Stimulated activated CD8-positive, alpha-beta memory T cell treated with anti-CD3 and anti-CD28 coated beads, Interleukin-4, amount 100 ng/mL, for 1 hour (primary cell): ENCODE measurements at places on chromosomes 12 and 14.

DNA sequence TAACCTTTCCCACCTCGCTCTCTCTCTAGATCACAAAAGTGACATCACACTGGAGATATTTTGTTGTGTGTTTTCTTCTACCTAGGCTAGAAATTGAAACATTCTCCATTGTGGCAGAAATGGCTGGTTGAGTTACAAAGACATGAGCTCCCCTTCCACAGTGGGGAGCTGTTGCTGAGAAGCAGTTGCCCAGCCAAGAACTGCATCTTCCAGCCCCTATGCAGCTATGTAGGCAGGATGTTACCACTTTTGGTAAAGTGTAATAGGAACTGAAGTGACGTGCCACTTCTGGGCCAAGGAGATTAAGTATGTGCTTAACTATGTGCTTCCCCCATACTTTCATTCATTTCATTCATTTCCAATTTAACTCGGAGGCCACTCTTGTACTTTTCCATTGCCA, 138.7 kb upstream of the E2F7 start:
- DNase-seq: no peak

- DNase-seq: no peak
Measured at GRCh38 chr12:9149372-9149771, 33.7 kb upstream of the A2M start.

GRCh38 chr14:105329411-105330150, 15.0 kb downstream of the PACS2 start:
- DNase-seq: no peak

- DNase-seq: no peak
Measured at GRCh38 chr14:64948612-64949210, 6.2 kb upstream of the GPX2 start.

DNA sequence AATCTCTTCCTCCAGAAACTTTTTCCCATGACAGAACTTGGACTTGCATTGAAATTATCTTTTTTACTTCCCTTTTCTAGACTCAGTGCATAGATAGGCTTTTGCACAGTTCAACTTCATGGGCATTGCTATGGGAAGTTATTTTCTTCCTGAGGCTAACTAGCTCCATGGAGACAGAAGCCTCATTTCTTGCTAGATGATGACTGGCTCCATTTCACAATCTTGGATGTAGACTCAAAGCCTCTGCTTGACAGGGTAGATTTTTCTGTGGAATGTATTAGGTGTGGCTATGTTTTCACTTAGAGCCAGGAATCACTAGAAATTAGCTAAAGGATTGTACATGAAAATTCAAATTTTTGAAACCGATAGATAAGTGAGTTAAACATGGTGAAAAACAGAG, 884.1 kb upstream of the MGAT4C start:
- DNase-seq: no peak

DNA sequence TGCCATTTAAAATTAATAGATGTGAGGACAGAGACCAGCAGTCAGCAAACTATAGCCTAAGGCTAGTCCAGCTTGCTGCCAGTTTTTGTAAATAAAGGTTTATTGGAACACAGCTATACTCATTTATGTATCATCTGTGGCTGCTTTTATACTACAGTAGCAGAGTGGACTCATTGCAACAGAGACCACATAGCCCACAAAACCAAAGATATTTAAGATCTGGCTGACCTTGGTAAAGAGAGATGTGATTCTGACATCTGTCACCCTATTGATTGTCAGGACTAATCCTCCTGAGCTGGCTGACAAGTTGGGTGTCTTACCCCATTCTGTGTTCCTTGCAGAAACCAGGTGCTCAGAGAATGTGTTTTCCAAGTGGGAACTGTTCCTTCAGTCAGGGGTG, 99.9 kb downstream of the BEGAIN start:
- no peak for DNase-seq

- DNase-seq: no peak
Measured at GRCh38 chr12:104850781-104851180, 107.3 kb downstream of the SLC41A2 start.

DNA sequence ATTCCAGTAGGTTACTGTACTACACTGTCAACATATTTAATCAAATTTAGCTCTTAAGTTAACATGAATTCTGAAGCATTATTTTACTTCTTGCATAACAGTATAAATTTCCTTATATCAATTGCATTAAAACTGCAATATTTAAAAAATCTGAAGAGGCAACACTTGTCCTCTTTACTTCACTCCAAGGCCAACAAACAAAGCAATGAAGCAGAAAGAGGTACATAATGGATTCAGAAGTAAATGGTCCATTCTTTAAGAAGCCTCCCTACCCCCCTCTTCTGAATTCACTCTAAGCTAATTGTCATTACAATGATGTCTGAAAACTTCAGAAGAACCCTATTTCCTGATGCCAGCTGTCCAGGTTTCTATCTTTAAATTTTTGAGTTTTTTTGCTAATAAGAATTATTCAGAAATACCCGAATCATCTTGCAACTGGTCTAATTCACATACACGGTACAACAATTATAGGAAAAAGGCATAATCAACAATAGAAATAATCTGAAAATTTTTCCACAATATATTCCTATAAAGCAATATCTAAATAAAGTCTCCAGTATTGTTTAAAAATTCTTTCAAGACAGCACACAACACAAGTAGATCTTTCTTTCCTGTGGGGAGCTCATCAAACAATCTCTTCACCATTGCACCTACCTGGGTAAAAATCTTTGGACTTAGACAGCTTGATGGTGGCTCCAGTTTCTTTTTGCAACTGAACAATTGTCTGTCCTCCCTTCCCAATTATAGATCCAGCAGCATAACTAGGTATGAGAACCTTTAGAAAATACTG, 2.9 kb downstream of the NOVA1 start:
- no peak for DNase-seq

GRCh38 chr12:6643569-6644256, 3.5 kb downstream of the ACRBP start:
- no peak for DNase-seq

DNA sequence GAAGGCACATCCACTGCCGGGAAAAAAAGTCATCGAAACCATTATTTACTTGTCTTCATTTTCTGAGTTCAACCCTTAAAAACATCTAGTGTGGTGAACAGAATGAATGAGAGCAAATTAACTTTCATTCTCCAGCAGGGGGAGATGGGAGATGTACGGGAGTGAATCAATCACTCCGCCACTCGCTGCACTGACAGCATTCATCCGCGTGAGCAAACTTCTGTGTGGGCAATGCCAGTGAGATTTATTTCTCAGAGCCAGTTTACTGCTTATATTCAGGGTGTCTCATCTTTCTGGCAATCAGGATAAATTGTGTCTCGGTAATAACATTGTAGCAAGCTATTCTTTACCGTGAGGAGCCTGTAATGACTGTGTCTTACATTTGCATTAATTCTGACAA, 463.6 kb upstream of the MIS18BP1 start:
- no peak for DNase-seq

DNA sequence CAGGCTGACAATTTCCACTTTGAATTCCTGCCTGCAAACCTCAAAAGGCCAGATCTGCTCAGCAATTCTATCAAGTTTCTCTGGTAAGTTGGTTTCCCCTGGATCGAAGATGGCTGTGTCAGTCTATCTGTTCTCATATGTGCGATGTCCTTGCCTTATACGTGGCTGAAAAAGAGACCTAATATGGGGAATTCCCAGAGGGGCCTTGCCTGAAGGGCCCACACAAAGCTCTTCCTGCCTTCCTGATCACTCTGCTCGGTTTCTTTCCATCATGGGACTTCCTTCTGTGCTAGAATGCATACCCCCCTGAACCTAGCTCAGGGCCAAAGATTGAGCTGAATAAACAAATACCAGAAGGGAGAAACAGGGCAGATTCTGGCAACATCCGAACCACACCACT, 13.2 kb downstream of the TCL1B start:
- no peak for DNase-seq

- no peak for DNase-seq
Measured at GRCh38 chr12:117699575-117699974, 269.2 kb downstream of the KSR2 start.

DNA sequence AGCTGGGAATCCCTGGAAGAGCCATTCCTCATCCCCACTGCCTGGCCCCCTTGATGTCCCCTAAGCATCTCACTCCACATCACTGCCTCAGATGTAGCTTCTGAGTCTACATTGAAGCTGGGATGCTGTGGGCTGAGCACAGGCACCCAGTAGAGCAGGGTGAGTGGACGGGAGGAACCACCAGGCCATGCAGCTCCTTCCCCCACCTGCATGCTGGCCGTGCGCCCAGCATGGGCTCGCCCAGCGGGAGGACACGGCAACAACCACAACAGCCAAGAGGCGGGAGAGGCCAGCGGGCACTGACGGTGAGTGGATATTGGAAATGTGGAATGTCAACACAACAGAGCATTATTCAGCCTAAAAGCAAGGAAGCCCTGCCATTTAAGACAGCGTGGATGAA, 310.9 kb downstream of the ADGRD1 start:
- DNase-seq: no peak

GRCh38 chr14:55957950-55958349, 160.3 kb upstream of the PELI2 start:
- DNase-seq: no peak

DNA sequence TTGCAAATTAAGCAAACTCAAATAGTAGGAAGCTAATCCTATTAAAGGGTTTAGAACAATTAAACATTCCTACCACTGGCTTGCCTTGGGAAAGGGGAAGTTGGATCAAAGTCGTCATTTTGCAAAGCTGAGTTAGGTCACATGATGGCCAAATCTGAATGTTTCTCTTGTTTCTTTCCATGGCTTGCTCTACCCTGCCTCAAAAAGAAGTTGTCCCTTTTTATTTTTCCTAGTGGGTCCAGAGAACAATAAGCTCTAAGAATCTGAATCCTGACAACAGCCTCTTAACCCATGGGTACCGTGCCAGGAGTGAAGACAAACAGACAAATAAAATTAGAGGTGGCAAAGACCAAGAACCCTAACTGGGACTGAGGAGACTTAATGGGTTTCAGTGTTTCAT, 26.2 kb upstream of the NPFF start:
- no peak for DNase-seq

DNA sequence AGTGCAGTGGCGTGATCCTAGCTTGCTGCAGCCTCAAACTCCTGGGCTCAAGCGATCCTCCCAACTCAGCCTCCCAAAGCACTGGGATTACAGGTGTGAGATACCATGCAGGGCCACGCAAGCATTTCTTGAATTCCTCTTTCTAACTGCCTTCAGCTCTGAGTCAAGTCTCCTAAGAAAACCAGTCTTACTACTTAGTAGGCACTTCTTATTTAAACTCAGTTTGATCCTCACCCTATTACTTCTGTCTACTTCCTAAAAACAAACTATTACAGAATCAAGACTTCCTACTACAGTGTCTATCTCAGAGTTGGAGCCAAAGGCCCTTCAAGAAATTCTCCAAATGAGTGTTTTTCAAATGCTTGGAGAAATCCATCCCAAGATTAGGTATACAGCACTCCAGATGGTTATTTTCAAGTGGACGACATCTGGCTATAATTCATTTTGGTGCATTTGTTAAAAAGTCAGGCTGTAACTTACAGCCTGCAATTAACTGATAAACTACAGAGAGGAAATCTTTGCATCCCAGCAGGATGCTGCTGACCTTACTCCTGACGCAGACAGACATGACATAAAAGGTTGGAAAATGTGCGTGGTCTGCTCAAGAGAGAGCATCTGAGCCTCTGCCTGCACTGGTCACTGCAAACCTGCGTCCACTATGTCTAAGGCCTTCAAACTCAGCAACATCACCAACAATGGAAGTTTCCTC, 34.7 kb downstream of the SSH1 start:
- DNase-seq: no peak

DNA sequence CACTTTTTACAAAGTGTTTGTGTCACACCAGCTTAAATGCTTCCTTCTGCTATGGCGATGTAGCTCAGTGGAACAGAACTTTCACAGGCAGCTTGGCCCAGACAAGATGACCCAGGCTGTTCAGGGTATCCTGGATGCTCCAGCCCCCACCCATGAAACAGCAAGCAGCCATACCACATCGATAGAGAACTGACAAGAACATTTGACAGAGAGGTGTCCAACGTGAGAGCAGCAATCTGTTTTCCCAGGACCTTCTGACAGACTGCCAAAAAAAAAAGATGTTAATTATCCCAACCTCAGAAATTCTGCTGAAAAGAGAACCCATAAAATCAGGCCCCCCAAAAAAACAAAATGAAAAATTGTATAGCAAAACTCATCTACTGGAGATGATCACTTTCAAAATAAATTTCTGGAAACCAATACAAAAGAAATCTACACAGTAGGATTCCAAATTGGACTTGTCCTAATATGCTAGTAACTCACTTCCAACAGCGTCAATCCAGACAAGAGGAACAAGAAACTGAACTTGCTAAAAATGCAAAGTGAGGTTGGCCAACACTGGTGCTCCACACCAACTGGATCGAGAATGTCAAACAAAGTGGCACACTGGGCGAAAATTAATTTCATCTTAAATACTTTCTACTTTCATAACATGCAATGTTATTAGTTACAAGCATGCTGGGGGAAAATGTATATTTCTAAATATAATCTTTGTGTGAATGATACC, 118.8 kb downstream of the DPF3 start:
- no peak for DNase-seq

DNA sequence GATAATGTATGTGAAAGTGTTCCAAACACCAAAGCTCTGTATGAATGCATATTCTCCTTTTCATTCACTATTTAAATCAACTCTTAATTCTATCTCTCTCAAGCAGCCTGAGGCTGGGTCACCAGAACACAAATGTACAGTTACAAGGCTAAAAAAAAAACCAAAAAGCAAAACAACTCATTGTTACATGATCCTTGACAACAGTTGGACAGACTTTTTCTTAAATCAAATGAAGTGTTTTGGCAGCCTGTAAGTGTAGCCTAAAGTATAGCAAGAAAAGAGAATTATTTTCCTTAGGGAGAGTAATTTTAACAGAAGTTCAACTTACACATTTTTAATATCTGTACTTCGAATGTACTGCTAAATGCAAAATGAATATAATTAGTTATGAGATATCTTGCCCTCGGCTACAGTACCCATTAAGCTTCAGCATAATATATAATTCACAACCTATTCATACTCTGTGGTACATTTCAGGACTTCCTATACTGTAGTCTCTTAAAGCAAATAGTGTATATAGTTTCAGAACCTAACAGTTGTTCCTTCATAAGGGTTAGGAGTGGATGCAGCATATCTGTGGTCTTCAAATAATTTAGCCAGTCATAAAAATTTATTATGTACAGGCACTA, 214.0 kb upstream of the BTG1 start:
- no peak for DNase-seq

DNA sequence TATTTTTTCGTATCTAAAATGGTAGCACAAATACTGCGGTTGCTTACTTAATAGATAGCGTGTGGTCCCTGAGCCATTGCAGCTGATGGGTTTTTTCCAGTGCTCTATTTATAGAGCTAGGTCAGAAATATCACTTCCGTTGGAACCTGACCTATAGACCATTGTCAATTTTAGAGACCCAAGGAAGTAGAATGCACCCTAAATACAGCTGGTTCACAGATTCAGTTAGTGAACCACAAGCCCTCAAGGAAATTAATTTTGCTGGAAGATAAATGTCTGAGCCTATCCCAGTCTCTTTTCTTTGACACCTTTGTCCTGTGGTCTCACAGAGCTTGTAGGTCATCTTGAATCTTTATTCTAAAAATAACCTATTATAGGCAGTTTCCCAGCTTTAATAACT, 391.0 kb downstream of the ZFP36L1 start:
- DNase-seq: no peak

- DNase-seq: no peak
Measured at GRCh38 chr12:23424685-23425084, 524.8 kb downstream of the SOX5 start.

- DNase-seq: no peak
Measured at GRCh38 chr14:51630987-51631386, 20.7 kb upstream of the FRMD6 start.
